ENCODE measurements at places on chromosomes 16 and 17.

GRCh38 chr17:10622617-10623485 lies 34.3 kb downstream of the MYH3 start:
- no peak for DNase-seq

GRCh38 chr17:77782201-77782600 lies 176.3 kb upstream of the TNRC6C start:
- DNase-seq, result no peak

DNA sequence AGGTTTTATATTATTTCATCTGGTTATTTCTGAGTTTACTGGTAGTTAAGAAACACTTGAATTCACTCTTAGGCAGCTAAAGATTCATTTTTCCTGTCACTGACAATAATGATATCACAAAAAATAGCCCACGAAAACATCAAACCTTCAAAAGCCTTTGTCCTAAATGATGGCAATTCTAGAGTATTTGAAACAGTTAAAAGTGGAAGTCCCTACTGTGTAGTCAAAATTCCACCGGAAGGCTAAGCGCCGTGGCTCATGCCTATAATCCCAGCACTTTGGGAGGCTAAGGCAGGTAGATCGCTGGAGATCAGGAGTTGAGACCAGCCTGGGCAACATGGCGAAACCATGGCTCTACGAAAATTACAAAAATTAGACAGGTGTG lies 103.5 kb downstream of the HIC1 start:
- DNase-seq, result no peak

DNA sequence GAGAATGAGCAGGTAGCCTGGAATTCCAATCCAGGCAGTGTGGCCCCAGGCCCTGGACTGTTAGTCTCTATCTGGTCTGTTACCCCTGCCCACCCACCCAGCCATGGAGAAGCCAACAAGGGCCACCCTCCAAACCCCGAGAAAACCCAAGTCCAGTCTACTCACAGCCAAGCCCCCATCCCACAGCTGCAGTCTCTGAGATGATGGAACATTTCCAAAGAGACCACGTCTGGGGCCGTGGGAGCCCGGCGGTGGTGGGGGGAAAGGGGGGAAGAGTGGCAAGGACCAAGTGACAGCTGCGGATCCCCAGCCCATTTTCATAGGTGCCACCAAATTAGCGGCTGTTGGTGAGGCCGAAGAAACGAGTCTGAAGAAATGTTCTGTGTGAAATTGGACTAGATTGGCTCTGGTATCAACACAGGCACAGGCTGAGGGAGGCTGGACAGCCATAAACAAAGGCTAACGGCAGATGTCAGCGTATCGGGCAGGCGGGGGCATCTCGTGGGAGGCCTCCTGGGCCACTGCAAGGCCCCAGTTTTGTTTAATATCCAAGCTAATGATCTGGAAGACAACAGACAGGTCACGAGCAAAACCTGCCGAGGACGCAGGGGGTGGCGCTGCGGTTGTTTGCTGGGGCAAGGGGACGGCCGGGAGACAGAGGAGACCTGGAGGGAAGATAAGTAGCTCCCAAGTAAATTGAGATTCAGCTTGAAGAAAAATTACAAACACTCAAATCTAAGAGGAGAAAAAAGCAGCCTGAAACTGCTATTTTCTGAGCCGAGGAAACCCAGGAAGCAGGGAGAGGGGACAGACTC lies 53.4 kb downstream of the RBFOX3 start:
- no peak for DNase-seq

- DNase-seq, result no peak
These were observed 31.8 kb downstream of the ZDHHC7 start for GRCh38 chr16:84979516-84979915.

- DNase-seq, result no peak
These were observed 8.1 kb downstream of the SLC5A11 start for GRCh38 chr16:24853830-24854229.

DNA sequence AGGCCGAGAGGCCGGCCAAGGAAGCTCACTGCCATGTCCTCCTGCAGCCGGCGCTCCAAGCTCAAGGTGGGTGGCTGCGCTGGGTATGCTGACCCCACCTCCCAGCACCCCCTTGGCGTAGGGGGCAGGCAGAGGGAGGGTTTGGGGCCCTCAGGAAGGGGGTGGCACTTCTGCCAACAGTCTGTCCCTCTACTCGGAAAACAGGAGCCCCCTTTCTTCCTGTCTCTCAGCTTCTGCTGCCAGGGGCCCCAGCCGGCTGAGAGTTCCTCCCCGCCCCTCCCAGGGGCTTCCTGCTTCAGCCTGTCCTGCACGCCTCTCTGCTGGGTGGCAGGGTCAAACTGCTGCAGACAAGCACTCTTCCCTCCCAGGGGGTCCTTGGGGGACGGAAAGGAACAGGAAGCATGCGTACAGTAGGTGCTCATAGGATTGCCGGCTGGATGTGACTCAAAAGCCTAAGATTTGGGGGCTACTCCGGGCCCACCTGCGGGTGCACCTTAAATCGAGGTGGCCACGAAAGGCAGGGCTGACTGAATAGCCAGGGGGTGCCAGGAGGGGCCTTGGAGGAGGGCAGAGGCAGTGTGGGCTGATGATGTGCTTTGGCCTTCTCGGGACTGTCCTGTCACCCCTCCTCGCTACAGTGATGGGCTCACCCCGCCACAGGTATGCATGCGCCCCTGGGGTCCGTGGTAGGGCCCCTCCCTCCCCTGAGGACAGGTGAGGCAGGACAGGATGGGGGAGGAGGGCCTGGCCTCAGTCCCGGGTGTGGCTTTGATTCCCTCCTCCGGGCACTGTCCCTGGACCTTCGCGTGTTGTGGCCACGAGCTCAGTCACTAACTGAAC lies 4.0 kb downstream of the CBX2 start:
- DNase-seq, result no peak

GRCh38 chr16:84243732-84244131 lies 3.9 kb upstream of the KCNG4 start:
- DNase-seq, result no peak

DNA sequence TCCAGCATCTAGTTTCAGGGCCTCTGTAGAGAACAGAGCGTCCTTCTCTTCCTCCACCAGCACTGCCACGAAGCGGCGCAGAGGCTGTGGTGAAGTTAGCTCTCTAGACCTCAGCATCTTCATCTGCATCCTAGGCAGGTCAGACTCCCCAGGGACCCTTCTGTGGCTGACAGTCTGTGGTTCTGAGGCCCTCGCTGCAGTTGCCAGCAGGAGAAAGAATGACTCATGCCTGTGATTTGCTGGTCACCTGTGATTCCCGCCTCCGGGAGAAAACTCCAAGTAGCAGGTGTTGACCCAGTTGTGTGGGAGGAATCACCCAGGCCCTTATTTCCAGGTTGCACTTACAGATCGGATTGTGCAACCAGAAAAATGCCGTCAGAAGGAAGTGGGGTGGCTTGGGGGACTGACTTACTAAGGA lies 117.3 kb upstream of the CACNG5 start:
- no peak for DNase-seq

DNA sequence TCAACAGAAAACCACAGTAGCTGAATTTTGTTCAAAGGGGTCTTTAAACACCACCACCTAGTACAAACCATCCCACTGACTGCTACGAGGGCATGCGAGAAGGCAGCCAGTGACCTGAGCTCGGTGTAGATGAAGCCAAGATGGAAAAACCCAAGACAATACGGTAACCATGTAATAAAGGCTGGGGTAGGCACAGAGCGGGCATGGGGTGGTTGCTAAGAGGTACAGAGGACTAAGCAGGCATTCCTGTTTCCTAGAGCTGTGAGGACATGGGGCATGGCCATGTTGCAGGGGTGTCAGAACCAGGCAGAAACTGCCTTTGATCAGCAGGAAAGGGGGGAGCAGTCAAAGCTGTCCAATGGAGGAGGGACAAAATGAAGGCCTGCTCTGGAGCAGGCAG lies 52.1 kb downstream of the NDEL1 start:
- no peak for DNase-seq

GRCh38 chr16:12455287-12455798 lies 348.3 kb downstream of the CPPED1 start:
- peak; percentile 3 for DNase-seq
